ENCODE measurements at places on chromosomes 1 and 21. TPM values are rescaled to one million over a fixed set of nuclear protein-coding genes. Genes with fewer than 3 reads are reported as not detected.

The CYP4A11 gene
- 0.13 TPM for total RNA-seq

The TMCO1 gene
- total RNA-seq, result 60.3 TPM

The MROH7 gene
- 4.3 TPM for total RNA-seq

The PADI2 gene
- total RNA-seq, result 37.2 TPM

The NEGR1 gene
- 22.3 TPM for total RNA-seq

The HEYL gene
- 19.5 TPM for total RNA-seq

The CRNN gene
- total RNA-seq, result not detected

The MSH4 gene
- total RNA-seq, result 0.44 TPM

The ARHGEF16 gene
- 0.40 TPM for total RNA-seq

The REN gene
- total RNA-seq, result not detected

The ERICH3 gene
- 0.04 TPM for total RNA-seq

The RUNX3 gene
- 0.22 TPM for total RNA-seq
